ENCODE measurements at places on chromosomes 11 and 22.

- DNase-seq: no peak
Measured at GRCh38 chr11:27148506-27148905, 107.9 kb downstream of the BBOX1 start.

GRCh38 chr11:113881856-113882255 lies 6.5 kb upstream of the USP28 start:
- DNase-seq: peak; percentile 52

- no peak for DNase-seq
Measured at GRCh38 chr11:116833816-116834534, 3.4 kb downstream of the APOA1 start.

GRCh38 chr22:23705358-23705757 lies 14.5 kb downstream of the RGL4 start:
- DNase-seq: no peak
